ENCODE measurements at places on chromosomes 5 and 9.

DNA sequence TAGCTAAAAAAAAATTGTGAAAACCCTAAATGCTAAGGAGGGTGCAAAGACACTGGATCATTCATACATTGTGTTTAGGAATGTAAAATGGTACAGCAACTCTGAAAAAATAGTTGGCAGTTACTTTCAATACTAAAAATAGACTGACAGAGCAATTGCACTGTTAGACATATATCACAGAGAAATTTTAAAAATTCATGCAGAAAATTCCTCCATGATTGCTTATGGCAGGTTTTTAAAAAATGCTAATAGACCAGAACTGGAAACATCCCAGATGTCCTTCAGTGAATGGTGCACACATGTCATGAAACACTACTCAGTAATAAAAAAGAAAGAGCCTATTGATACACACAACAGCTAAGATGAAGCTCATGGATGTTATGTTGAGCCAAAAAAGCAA, 349.8 kb upstream of the DAB2 start:
- no peak for DNase-seq

DNA sequence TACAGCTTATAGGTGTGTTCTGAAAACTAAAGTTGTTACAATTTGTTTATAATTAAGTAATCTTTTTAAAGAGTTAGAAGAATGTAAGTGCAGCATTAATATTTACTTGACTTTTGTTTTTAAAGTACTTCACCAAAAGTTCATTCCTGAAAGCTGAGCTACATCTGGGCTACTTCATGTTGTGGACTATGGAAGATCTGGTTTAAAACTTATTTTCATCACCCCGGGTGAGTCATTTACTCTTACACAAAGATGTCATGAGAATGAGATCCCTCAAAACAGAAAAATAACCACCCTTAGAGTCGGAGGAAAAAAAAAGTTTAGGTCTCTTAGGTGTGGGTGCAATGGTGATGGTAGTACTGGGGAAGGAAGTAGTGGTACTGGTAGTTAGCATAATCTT, 5.1 kb downstream of the POU5F2 start:
- no peak for DNase-seq

DNA sequence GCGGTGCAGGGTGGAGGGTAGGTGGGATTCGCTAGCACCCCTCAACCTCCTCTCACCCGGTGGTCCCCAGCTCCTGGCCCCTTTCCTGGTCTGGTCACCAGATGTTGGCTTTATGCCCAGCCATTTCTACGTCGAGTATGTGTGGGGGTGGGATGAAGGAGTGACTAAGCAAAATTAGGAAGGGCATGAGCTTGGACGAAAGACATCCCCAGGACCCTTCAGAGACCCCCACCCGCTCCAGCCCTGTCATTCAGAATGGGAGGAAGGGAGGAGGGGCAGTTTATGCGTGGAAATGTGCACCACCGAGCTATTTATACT, 742 bp downstream of the BHMT2 start:
- DNase-seq: no peak

DNA sequence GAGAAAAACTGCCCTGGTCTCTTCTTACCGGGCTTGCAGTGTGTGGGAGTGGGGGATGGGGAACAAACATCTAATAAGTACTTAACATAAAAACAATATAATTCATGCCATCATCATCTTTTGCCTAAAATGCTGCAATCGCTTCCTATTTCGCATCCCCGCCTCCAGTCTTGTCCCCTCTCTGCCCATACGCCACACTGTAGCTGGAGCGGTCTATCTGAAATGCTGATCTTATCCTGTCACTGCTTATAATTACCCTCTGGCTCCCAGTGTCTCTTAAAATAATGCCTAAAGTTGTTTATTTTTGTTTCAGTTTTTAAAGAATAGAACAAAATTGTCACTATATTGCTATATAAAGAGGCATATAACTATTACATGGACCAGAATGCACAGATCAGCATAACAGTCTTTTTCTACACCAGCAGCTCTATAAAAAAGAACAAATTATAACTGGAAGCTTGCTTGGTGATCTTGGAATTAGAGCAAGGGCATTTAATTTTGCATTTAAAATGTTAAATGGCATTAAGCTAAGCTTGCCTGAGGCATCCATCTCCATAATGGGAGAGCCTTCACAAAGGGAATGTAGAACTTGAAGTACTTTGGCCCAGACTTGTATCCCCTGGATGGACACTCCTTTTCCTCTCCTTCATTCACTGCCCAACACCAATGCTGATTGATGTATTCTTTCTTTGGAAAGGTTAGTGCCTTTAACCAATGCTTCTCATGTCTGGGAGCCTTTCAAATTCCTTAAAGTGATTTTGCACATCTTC, 12.2 kb downstream of the NTRK2 start:
- DNase-seq: no peak

GRCh38 chr5:78653681-78654366, 5.3 kb upstream of the LHFPL2 start:
- no peak for DNase-seq

- DNase-seq: no peak
Observed at GRCh38 chr9:101977614-101978210, 239.3 kb upstream of the GRIN3A start.

- DNase-seq: no peak
Observed at GRCh38 chr5:9046756-9047481, 499.0 kb downstream of the SEMA5A start.

GRCh38 chr5:456351-457194, 13.6 kb downstream of the EXOC3 start:
- no peak for DNase-seq

DNA sequence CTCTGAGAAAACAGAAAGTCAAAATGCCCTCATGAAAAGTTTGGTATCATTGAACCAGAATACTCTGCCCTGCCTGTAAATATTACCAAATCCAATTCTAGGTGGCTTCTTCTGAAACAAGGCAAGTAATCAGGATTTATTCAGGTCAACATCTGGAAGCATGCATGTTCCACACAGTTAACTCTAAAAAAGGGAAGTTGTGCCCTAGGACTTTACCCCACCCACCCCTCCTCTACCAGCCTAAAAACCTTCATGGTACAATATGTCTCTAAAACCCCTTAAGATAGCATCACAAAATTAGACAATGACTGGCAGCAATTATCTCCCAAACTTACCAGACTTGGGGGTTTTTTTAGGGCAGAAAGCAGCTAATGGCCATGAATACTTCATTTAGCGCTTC, 414.8 kb upstream of the SLC30A5 start:
- no peak for DNase-seq

DNA sequence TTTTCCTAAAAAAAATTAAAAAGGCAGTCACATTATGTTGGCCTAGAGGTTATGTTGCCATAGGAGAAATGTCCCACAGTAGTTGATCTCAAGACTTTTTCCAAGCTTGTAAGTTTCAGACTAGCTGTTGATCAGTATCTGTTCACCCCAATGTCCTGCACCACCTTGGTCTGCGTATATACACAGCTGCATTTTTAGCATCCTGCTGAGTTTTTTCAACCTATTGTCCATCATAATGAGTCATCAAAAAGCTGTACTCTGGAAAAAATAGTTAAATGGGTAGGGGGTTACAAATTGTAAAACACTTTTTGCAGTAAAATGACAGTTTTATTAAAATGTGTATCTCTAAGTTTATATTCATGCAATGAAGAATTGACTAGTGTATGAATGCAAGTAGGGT, 53.2 kb upstream of the TMEM171 start:
- no peak for DNase-seq

GRCh38 chr9:99182356-99182755, 39.4 kb downstream of the ALG2 start:
- DNase-seq: no peak

GRCh38 chr5:66041627-66042026, 102.5 kb upstream of the SREK1 start:
- DNase-seq: no peak

- no peak for DNase-seq
Observed at GRCh38 chr5:149618581-149619248, 37.4 kb downstream of the ARHGEF37 start.

- DNase-seq: no peak
Observed at GRCh38 chr9:95756986-95757385, 118.5 kb upstream of the ERCC6L2 start.

DNA sequence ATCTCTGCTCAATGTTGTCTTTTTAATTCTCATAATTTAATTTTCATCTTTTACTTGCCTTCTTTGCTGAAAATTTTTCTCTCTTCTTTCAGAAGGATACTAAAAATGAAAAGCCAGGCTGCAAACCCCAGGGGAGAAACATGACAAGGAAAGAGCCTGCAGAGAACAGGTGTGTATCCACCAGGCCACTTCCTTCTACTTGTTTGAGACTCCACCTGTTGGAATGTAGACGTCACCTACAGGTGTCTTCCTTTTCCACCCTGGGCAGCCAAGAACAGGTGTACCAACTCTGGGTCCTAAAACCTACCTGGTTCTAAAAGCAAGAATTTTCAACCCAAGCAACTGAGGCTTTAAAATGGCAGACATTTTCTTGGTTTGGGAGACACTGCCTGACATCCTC, 166.8 kb downstream of the ATP10B start:
- DNase-seq: no peak

- DNase-seq: no peak
Observed at GRCh38 chr5:39476843-39477220, 52.1 kb upstream of the DAB2 start.

GRCh38 chr5:161385027-161385426, 161.5 kb downstream of the GABRB2 start:
- DNase-seq: no peak

DNA sequence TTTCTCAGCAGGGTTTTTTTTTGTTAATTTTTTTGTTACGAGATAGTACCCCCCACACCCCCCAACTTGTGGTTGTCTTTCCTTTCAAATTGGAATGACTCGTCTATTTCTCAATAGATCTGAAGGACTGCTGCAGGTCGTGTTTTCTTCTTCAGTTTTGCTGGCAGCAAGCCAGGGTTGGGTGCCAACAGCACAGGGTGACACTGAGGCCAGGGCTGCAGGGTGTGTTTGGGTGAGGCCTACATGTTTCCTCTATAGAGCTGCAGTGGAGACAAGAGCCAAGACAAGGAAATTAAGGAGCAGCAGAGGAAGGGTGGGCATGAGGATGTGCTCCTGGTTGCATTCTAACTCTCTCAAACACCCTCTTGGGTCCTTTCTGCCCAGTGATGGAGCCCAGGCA, 52.2 kb downstream of the NXNL2 start:
- no peak for DNase-seq

DNA sequence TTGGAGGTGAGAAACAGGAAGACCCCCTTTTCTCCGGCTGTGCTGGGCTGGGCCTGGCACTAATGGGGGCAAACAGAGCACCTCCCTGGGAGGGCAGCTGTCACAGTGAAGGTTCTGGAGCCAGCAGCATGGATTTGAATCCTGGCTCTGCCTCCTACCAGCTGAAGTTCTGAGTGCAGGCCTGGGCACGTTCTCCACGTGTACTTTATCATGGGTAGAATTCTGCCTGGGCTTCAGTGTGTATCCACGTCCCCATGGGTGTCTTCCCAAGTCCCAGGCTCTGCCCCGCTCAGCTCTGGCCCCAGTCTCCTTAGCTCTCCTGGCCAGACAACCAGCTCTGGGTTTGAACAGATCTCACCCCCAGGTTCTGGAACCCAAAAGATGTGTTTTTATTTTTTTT, 223.2 kb downstream of the PBX3 start:
- DNase-seq: no peak

DNA sequence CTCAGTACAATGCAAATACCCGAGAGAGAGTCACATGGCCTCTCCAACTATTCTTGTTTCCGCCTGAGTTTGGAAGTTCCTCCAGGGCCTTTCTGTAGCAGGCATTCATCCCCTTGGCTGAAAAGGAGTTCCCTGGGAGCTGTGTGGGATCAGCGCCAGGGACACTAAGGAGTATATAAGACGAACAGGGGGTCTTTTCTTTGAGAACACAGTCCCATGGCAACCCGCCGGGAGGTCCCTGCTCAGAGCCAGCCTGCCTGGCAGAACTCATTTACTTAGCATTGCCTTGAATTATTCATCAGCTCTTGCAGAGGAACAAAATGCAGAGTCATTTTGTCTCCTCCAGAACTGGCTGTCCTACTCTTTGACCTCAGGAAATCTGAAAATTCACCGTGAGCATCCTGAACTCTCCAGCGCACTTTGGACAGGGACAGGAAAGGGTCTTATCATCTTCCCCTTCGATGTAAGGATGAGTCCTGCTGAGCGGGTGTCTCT, 120.4 kb upstream of the OSMR start:
- DNase-seq: no peak

GRCh38 chr9:89791754-89792153, 186.9 kb downstream of the GADD45G start:
- no peak for DNase-seq

GRCh38 chr5:10524376-10525123, 39.3 kb upstream of the ANKRD33B start:
- no peak for DNase-seq

GRCh38 chr5:32323741-32324140, 11.0 kb upstream of the MTMR12 start:
- no peak for DNase-seq

GRCh38 chr9:18485714-18486113, 11.8 kb downstream of the ADAMTSL1 start:
- no peak for DNase-seq

DNA sequence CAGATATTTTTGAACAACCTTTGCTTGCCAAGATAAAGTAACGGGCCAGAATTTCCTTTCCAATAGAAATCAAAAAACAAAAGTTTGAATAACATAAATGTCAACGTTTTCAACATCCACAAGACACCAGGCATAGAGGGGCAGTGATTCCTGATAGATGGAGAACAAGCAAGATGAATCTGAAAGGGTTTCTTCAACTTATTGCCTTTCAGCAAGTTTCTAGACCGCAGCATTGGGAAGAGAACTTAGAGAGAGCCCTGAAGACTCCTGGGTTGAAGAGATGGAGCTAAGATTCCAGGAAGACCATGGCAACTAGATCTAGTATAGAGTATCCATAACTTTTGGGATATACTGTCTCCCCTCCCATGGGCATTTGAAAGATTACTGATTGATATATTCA, 751.4 kb upstream of the CTNND2 start:
- no peak for DNase-seq

- DNase-seq: no peak
Observed at GRCh38 chr5:10555277-10555684, 8.6 kb upstream of the ANKRD33B start.

DNA sequence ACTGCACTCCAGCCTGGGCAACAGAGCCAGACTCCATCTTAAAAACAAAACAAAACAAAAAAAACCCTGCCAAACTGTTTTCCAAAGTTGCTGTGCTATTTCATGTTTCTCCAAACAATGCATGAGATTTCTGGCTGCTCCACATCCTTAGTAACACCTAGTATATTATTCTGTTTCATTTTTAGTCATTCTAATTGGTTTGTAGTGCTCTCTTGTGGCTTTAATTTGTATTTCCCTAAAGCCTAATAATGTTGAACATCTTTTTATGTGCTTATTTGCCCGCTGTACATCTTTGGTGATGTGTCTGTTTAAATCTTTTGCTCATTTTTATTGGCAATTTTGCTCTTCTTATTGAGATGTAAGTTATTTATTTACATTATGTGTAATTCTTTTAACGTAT, 18.4 kb upstream of the TTC1 start:
- DNase-seq: no peak

DNA sequence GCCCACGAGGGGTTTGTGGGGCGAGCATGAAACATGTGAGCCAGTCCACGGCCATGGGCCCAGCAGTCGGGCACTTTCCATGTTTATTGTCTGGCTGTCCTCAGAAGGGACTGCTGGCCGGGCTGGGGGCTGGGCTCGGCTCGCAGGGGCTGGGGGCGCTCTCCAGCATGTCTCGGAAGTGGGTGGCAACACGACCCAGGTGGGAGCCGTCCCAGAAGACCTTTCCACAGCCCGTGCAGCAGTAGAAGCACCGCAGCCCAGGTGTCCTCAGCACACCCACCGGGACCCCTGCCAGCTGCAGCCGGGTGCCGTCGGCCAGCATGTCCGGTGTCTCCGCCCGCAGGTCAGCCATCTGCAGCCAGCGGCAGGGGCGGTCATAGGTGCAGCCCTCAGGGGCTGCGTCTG, 4.8 kb upstream of the NRARP start:
- DNase-seq: no peak
